Progenitor cell of endocrine pancreas (in vitro differentiated cells): ENCODE measurements at places on chromosomes 12 and 14.

GRCh38 chr12:106096376-106096775, 42.4 kb downstream of the NUAK1 start:
- DNase-seq: no peak

GRCh38 chr12:65074932-65075331, 46.2 kb downstream of the WIF1 start:
- DNase-seq: no peak

- DNase-seq: no peak
These were observed 55.1 kb downstream of the TTC6 start for GRCh38 chr14:37650356-37651037.

GRCh38 chr12:130971925-130972585, 18.3 kb downstream of the ADGRD1 start:
- DNase-seq: no peak

DNA sequence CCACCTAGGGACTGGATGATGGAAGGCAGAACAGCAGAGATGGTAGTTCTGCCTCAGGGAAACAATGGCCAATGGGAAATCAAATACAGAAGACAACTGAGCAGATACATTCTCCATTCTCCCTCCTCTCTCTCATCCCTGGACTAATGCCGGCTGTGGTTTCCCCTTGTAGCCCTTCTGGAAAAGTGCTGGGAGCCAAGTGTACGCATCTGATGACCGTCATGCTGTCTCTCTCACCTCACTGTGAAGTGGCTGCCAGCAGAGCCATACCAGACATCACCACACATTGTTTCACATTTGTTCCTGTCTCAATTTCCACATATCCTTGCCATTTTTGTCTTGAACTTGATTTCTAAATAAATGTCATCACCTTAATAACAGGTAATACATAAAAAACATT, 3.1 kb downstream of the TAS2R46 start:
- DNase-seq: no peak

DNA sequence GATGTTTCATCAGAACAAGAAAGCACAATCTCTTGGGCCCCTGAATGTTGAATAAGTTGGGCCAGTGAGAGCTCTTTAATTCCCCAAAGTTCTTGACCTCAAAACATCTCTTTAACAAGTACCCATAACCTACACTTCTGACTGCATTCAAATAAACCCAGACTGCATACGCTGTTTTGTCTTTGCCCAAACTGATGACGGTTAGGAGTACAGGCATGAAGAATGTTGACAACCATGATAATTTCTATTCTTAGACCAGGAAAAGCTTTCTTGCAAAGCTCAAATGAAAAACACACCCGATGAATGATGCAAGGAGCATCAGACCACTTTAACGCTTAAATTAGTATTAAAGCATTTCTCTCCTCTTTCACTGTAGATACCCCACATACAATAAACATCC, 11.7 kb upstream of the RAB3IP start:
- DNase-seq: no peak

DNA sequence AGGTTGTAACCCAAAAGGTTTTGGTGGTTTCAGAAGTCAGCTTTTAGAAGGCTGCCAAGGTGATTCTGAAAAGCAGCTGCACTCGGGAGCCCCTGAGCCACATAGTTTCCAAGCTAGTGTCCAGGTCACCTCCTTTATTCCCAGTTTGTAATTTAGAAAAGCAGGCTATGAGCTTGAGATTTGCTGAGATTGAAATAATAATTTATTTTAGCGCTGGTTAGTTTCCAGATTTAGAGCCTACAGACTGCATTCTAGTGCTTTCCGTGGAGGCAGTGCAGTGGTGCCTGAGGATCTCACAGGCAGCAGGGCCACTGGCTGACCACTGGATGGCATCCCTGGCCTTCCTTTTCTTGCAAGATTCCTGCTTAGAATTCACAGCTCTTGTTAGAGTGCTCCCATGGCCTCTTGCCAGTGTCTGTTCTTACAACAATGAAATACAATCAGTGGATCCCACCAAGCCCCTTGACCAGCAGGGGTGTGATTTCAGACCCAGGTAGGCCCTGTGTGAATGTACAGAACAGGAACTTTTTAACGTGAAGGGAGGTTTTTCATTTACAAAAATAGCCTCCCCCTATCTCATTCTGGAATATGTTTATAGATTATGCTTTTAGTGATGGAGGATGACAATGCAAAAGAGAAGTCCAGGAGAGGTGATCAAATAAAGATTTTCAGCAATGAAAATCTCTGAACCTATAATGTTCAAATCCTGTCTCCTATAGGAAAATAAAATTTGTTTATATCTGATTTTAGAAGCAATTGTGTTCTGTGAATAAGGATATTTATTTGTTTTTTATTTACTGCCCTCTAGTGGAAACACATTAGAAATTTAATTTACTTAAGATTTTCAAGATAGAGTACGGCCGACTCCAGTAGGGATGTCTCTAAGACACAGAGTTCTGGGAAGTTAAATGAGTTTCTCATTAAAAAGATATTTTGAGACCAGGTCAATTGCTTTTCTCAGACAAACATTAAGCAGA, 362.1 kb upstream of the STXBP6 start:
- DNase-seq: no peak

DNA sequence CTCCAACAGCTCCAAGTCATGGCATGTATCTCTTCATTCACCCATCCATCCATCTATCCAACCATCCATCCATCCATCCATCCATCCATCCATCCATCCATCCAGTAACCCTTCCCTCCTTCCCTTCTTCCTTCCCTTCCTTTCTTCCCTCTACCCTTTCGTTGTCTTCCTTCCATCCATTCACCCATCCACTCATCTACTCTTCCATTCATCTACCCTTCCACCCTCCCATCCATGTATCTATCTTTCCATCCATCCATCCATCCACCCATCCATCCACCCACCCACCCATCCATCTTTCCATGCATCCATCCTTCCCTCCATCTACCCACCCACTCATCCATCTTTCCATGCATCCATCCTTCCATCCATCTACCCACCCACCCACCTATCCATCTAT, 53.2 kb upstream of the FBXO21 start:
- no peak for DNase-seq

DNA sequence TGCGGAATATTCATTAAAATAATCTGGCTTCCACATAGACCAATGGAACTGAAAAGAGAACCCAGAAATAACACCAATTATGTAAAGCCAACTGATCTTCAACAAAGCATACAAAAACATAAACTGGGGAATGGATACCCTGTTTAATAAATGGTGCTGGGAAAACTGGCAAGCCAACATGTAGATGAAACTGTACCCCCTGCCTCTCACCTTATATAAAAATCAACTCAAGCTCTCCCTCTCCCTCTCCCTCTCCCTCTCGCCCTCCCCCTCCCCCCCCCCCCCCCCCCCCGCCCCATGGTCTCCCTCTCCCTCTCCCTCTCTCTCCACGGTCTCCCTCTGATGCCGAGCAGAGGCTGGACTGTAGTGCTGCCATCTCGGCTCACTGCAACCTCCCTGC, 13.1 kb upstream of the SPTSSA start:
- no peak for DNase-seq

- no peak for DNase-seq
These were observed 130.8 kb upstream of the CNTN1 start for GRCh38 chr12:40561395-40561966.

- DNase-seq: no peak
These were observed 20.2 kb downstream of the PLEKHD1 start for GRCh38 chr14:69504775-69505174.

GRCh38 chr12:108162207-108162606, 33.1 kb downstream of the WSCD2 start:
- DNase-seq: no peak

DNA sequence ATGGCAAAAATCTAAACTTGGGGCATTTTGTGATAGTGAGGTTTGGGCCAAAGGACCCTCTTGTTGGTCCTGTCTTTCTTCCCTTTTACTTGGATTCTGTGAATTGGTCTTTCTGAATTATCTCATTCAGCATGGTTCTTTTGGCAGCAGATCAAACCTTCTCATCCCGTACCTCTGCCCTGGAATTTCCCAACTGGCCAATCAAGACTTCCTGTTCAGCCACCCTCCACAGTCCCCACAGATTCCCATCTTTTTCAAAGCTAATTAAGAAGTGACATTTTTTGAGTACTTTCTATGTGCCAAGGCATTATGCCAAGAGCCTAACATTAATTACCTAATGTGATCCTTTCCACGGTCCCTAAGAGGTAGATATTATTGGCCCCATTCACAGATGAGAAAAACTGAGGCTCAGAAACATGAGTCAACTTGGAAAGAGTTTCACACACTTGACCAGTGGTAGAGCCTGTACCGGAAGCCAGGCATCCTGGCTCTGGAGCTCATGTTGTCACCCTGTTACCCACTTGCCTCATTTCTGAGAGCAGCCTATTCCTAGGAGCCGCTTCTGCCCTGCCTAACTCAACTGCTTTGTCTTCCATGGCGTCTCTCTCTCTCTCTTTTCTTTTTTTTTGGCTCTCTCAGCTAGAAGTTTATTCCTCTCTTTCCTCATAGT, 135.9 kb downstream of the C12orf75 start:
- DNase-seq: no peak

- DNase-seq: no peak
These were observed 177.9 kb upstream of the PRMT8 start for GRCh38 chr12:3313066-3313465.

DNA sequence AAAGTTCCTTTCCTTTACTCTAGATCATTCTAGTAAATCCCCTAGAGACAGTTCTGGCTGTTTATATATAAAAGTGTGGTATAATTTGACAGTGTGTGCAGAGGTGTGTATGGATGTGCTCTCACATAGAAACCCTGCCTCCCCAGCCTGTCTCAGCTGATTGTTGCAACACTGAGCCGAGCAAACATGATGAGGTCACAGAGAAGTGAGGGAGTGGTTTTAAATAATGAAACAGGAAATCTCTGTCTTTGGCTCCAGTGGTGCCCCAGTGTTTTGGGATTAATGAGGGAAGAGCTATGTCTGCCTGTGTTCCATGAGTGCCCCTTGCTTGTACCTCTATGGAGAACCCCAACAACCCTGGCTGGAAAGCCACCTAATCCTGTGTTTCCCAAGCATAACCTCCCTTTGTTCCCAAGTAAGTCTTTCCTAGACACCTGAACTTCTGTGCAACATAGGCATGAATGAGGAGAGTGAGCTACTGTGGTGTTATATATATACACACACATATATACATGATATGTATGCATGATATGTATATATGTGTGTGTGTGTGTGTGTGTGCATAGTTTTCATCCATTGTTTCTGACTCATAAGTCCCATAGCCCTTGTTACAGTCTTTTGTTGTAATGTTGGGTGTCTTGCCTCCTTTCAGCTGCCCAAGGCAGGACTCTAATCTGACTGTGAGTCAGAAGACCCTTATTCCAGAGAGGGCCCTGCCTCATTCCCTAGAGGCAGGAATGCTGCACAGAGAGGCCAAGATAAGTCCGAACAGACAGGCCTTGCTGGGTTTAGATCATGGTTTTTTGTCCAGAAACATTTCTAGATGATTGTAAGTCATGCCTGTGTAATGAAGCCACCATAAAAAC, 18.0 kb downstream of the TRAF3 start:
- no peak for DNase-seq

GRCh38 chr12:108080363-108080762, 48.7 kb upstream of the WSCD2 start:
- no peak for DNase-seq

DNA sequence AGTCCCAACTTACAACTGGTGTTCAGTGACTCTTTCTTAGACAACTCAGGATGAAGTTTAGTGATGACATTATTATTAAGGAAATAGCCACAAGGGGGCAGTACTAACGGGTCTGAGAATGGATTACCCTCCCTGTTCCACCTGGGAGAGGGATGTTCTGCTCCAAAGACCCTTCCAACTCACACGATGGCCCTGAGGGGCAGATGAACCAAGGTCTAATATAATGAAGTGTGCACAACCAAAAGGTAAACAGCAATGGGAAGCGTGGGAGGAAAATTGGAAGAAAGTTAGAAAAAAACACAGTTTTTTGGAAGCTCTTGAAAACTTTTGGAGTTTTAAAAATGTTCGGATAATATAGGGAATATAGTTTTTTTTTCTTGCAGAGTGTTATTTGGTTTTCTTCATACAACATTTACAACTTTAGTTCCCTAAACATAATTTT, 24.0 kb downstream of the FGF6 start:
- DNase-seq: no peak

GRCh38 chr12:53336181-53336681, at the start of gene SP7:
Gene SP7 (minus strand): TSS chr12:53336354. CDS start chr12:53335646, 708 bp downstream.
- DNase-seq: no peak

DNA sequence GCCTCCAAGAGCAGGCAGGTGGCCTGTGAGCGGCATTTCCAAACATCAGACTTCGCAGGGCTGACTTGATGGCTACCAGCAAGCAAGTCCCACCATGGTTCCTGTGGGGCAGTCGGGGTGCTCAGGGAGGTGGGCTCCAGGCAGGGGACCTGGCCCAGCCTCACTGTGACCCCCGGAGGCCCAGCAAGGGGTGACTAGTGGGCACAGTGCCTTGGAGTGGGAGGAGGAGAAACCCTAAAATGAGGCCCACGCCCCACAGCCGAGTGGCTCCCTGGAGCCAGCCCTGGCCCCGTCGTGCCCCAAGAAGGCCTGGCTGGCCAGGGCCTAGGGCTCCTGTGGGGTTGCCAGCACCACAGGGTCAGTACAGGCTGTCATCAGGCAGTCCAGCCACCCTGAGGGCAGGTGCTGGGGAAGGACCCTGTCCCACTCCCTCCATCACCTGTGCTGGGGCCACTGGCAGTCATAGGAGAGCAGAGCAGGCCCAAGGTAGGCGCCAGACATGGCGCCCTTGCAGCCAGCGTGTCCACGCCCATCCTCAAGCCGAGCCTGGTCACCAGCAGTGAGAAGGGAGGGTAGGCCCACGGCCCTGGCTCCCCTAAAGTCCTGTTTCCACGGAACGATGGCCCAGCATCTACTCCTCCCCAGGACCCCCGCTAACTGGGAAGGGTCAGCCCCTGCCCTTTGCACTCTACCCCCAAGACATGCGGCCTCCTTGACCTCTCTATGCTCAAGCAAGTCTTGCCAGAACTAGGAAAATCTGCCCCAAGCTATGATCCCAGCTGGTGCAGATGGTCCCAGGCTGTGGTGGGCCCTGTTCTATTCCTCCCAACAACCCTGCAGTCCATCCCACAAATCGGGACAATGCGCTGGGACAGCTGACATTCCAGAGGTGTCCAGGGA, 144.2 kb upstream of the C14orf180 start:
- DNase-seq: no peak

GRCh38 chr12:85676816-85677749, 159.1 kb downstream of the RASSF9 start:
- DNase-seq: no peak

DNA sequence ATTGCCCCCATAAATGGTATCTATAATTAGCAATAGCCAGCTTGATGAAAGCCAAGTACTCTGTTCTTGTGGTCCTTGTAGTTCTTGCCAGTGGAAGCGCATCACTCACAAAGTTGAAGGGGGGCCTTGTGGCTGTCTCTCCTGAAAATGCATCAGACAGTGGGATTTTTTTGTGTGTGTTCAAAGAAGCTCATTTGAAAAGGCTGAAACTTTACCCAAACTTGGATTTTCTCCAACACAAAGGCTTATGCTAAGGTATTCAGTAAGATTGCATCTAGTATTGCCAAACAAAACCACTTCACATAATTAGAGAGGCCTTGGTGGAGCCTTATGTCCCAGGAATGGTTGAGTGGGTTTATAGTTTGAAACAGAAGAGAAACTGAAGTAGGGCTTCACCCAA, 216.7 kb upstream of the TMTC1 start:
- DNase-seq: no peak

GRCh38 chr14:100399052-100399849, 76.1 kb downstream of the SLC25A47 start:
- no peak for DNase-seq
